ENCODE measurements at places on chromosomes 2 and 18. TPM values are rescaled to one million over a fixed set of nuclear protein-coding genes. Genes with fewer than 3 reads are reported as not detected.

NPAS2 gene
- polyA plus RNA-seq = 17.3 TPM

GPR35 gene
- 0.89 TPM for polyA plus RNA-seq

GTF3C2 gene
- 24.2 TPM for polyA plus RNA-seq

GPBAR1 gene
- polyA plus RNA-seq = 0.56 TPM

CAPN13 gene
- polyA plus RNA-seq = 0.14 TPM

NDUFAF7 gene
- 18.0 TPM for polyA plus RNA-seq

LCT gene
- polyA plus RNA-seq = 0.61 TPM

REG3G gene
- polyA plus RNA-seq = not detected

SKA1 gene
- not detected for polyA plus RNA-seq

GREB1L gene
- polyA plus RNA-seq = 8.9 TPM

MROH2A gene
- polyA plus RNA-seq = not detected

LAMA1 gene
- polyA plus RNA-seq = 2.6 TPM

DNA sequence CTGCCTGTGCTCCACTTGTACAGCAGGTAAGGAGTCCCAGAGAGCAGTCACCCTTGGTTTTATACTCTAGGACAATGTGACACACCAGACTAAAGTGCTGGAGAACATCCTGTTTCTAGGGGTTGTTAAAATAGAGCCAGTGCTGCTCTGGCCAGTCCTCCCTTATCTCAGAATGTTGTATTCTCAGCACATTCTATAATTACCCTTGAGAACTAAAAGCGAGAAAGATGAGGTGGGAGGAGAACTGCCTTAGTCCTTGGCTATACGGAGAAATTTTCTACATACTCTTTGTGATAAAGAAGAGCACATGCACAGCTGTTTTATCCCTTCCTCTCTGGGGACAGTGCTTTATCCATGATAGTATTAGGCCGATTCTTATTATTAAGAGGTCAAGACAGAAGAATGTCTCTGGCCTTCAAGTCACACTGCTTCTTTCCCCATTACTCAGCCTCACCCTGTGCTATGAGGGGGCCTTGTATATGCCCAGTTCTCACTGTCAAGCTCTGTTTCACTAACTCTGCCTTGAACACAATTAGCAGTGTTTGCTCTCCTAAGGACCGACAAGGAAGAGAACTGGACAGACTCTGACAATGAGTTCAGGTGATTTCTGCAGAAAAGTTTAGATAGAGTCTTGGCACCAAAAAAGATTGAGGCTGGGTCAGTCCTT, 385.8 kb downstream of the TRIB2 start:
- no peak for DNase-seq

DNA sequence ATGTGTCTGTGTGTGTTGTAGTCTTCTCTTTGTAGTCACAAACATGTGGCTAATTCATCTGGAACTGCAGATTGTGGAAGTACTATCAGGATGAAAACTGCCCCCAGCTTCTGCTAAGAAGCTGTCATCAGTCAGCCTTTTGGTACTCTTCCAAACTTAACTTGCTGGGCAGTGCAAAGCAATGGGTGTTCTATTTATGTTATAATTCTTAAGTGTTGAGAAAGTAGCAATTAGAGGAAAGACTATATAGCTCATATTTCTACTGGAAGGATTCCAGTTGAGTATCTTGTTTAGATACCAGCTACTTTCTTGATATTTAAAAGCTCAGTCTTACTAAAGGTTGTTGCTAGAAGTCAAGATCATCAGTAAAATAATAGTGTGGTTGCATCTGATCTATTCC, 52.1 kb downstream of the SLC38A11 start:
- DNase-seq = no peak

GRCh38 chr2:237790353-237790752, 8.2 kb upstream of the RBM44 start:
- DNase-seq = no peak

DNA sequence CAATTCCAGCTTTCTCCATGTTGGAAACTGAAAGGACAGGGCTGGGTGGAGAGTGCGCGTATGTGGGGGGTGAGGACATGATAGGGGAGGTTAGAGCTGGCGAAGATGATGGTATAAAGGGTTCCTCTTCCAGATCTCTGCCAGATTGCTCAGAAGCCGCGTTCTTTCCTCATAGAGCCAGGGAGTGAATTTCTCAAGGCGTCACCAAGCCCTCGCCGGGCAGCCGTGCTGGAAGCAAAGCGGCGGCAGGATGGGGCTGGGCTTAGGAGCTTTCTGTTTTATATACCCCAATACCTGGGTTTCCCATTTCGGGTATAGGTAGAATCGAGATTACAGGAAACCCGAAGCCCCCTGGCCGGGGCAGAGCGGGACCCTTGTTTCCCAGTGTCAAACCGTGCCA, 43.8 kb downstream of the DDX18 start:
- DNase-seq = no peak

- DNase-seq = peak; percentile 88
Observed at GRCh38 chr2:102355526-102356380, at the start of gene IL18R1. Gene IL18R1 (plus strand): TSS chr2:102355796. CDS start chr2:102362661, 6,865 bp downstream.

- no peak for DNase-seq
Observed at GRCh38 chr18:7242926-7243325, 12.0 kb downstream of the LRRC30 start.

- DNase-seq = no peak
Observed at GRCh38 chr2:46980786-46981573, 65.4 kb upstream of the MCFD2 start.

DNA sequence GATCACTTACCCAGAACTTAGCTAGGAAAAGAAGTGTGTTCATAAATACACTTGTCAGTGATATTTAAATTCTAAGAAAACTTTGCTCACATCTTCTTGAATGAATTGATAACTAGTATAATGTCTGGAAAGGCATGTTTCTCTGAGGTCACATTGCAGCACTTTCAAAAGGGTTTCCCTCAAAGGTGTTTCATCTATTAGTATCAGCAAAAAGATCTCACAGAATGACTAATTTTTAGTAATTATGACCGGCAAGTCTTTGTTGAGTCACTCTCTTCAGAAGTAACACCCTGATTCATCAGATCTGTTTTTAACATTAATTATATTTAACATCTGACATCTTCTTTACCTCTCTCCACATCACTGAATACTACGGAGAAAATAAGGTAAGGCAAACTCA, 222.3 kb downstream of the IKZF2 start:
- DNase-seq = no peak

DNA sequence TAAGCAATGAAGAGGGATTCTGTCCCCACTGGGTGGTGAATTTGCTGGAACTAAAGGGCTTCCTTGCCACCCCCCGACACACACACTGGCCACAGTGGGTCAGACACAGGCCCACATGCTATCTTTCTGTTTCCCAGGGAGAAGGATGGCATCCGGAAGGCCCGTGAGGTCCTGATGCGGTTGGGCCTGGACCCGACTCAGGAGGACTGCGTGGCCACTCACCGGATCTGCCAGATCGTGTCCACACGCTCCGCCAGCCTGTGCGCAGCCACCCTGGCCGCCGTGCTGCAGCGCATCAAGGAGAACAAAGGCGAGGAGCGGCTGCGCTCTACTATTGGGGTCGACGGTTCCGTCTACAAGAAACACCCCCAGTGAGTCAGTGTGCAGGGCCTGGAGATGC, 44.6 kb downstream of the HK2 start:
- no peak for DNase-seq

DNA sequence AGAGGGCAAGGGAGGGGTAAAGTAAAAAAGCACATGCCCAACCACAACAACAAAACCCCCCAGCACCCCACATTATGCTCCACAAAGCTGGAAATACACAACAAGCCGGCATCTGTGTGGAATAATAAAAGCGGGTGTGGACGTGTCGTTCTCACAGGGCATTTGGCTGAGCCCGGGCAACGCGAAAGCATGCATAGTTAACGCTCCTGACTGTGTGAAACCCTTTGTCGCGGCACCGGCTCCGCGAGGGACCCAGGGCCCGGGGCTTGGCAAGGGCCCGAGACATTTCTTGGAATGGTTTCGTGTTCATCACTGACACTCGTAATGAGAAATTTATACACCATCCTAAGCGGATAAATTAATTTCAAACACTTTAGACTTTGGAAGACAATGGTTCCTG, 165.6 kb downstream of the INHBB start:
- no peak for DNase-seq

- no peak for DNase-seq
Observed at GRCh38 chr2:3696545-3696944, 6.8 kb upstream of the DCDC2C start.

DNA sequence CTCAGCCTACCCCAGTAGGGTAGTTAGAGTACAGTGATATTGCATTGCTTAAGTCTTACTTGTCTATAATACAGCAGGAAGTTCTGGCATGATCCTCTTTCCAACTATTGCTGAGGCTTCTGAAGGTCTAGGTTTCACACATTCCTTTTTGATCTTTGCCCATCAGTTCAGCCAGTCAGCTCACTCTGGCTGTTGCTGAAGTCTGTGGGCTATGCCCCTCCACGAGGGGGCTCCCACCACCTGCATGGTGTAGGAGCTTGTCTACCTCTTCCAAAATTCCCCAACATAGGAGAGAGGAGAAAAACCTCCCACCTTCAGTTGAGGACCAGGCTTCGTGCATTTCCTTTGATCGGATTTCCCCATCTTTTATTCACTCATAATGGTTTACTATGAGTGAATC, 26.3 kb downstream of the PROKR1 start:
- DNase-seq = no peak

DNA sequence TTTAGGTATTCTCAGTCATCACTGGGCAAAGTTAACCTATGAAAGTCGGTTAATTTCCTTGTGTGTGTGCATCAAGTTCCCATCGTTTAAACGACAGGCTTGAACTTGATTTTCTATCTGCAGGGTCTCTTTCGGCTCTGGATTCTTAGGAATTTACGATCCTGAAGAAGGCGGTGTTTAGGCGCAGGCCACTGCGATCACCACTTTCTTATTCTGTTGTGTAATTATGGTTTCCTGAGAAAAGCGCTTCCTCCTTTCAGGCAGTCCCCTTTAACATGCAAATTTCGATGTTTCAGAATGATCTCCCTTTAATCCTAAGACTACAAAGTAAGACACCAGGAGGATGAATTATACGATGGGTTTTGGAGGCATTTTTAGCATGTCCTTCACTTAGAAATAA, 27.9 kb upstream of the MBP start:
- DNase-seq = no peak

DNA sequence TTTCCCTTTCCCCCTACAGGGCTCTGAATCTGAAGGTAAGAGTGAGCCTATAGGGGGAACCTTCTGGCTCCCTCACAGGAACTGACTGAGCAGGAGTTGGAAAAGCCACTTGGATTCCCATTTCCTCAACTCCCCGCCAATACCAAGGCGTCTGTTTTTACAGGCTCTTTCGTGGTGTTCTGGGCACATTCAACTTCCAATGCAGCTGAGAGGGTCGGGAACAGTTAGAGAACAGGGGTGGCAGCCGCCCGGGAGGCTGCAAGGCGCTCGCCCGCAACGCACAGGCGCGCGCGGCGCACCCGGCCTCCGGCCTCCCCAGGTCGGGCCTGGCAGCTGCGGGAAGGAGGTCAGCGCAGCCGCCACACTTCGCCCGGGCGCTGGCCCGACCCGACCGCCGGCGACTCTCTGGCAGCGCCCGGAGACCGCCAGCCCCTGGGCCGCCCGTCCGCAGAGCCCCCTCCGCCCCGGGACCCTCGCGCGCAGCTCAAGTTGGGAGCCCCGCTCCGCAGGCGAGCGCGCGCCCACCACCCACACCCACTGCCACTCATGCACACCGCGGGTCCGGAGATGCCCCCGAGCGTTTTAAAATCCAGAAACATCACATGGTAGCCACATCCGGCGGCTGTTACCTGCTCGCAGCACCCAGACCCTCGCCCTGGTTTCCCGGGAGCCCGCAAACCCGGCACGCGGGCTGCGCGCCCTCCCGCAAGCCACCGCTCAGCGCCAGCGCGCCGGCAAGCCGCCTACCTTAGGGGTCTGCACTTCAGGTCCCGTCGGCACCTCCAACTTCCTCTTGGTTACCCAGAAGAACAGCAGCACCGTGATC, 816 bp downstream of the GALNT14 start:
- no peak for DNase-seq

DNA sequence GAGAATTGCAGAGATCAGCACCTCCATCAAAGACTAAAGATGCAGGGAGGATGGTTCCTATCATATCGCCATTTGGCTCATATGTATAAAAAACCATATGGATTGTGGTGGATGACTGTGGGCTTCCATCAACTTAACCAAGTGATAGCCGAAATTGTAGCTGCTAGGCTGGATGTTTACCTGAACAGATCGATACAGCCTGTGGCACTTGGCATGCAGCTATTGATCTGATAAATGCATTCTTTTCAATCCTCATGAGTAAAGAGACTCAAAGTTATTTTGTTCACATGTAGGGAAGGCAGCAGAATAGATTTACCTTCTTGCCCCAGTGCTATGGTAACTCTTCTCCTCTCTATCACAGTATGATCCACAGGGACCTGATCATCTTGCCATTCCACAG, 18.5 kb downstream of the CHCHD5 start:
- DNase-seq = no peak

GRCh38 chr2:96083989-96084857, 32.1 kb downstream of the ADRA2B start:
- no peak for DNase-seq

GRCh38 chr2:24125956-24126355, 2.7 kb downstream of the FAM228B start:
- no peak for DNase-seq

GRCh38 chr2:121363632-121364420, 78.8 kb upstream of the TFCP2L1 start:
- DNase-seq = no peak

DNA sequence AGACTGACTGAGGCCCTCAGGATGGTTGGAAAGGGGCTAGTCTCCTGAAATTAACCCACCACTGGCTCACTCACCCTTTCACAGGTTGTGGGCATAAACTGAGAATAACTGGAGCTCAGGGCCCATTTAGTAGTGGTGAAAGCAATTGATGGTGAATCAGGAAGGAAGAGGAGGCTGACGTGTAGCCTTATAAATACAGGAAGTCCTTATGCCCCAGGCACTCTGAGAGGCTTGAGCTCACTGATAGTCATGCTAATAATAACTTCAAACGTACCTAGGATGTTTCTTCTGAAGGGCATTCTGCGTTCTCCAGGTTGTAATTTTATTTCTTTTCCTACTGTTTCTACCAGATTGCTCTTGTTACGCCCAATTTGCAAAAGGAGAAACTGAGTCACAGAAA, 328.4 kb downstream of the CLIP4 start:
- DNase-seq = no peak

DNA sequence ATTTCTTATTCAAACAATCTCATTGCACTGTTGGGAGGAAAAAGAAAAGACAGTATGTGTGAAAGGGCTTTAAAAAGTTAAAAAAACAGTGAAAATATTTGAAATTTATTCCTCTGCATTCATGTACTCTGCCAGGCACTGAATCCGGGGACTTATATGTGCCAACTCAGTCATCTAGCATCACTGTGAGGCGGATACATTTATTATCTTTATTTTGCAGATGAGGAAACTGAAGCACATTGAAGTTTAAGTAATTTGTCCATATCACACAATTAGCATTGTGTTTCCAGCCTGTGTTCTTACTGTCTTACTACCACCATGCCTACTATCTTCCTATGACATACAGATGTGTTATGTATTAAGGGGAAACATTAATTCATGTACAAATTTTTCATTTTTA, 1.8 kb downstream of the LCLAT1 start:
- DNase-seq = no peak

GRCh38 chr18:50340078-50340477, 34.8 kb upstream of the SKA1 start:
- no peak for DNase-seq

- peak; percentile 59 for DNase-seq
Observed at GRCh38 chr2:170873035-170873692, 55.9 kb upstream of the GORASP2 start.

Data from psoas muscle (tissue), 8 donors.